ENCODE measurements at places on chromosomes 1 and 21.

DNA sequence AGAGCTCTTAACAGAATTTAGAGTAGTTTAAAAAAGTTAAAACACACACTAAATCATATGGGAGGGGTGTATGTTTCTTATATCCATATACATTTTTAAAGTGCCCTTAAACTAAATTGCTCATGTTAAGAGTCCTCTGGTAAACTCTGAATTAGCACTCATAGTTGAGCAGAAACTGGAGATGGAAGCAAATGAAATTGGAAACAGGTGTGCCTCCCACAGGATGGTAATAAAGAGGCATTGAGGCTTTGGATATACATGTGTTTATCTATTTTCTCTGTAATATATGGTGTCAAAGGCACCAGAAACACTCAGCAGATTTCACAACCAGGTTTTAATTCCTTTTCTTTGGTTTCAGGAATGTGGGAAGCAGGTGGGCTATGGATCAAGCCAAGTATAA lies 188.6 kb downstream of the HS2ST1 start:
- DNase-seq, result no peak

DNA sequence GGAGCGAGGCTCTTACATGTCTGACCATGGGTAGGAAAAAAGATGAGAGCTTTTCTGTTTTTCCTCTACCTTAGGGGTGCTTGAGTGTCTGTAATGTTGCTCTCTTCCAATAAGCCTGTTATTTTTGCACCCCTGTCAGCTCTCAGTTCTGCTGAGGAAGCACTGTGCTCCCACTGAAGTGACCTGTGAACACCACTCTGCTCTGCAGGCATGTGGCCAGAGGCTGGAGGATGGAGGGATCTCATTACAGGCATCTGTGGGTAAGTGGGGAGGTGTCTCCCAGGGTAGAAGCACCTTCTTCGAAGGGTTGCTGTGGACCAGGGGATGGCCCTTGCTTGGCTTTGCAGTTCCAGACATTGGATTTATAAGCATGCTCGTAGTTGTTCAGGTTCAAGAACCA lies 56.8 kb upstream of the RBM15 start:
- DNase-seq, result no peak

GRCh38 chr21:39048064-39048463 lies 135.2 kb downstream of the PSMG1 start:
- DNase-seq, result no peak

GRCh38 chr1:37932759-37933158 lies 14.1 kb downstream of the INPP5B start:
- peak; percentile 10 for DNase-seq

DNA sequence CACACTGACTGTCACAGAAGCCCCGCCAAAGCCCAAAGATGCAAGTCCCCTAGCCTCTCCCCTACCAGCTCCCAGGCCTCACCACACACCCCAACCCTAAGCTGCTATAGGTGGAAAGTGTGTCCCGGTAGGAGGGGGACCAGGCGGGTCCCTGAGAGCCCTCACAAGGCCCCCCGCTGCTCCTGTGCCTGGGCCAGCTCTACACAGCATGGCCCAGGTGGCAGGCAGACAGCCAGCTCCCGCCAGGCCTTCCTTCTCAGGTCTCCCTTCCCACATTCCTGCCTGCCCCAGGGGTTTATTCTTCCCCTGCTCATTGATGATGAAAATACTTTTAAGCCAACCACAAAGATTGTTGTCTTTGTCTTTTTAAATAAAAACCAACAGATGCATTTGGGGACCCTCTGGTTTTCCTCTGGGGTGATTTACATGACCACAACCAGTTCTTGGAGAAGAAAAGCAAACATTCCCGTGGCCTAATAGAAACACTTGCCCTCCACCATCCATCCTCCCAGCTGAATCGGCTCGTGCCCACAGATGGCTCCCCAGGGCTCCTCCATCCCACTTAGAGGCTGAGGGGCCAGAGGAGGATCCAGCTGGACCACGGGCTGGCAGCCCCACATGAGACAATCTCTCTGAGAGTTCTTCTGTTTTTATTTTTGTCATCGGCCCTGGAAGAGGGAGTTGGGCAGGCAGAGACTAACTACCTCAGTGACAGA lies 93.1 kb downstream of the DMRTB1 start:
- DNase-seq, result no peak
